Activated T-cell treated with anti-CD3 and anti-CD28 coated beads for 1 hour (primary cell): ENCODE measurements at places on chromosomes 2 and 18.

- no peak for DNase-seq
Observed at GRCh38 chr18:48824231-48824970, 126.4 kb downstream of the SMAD7 start.

GRCh38 chr18:13289481-13290205 is 71.1 kb downstream of the LDLRAD4 start:
- no peak for DNase-seq

DNA sequence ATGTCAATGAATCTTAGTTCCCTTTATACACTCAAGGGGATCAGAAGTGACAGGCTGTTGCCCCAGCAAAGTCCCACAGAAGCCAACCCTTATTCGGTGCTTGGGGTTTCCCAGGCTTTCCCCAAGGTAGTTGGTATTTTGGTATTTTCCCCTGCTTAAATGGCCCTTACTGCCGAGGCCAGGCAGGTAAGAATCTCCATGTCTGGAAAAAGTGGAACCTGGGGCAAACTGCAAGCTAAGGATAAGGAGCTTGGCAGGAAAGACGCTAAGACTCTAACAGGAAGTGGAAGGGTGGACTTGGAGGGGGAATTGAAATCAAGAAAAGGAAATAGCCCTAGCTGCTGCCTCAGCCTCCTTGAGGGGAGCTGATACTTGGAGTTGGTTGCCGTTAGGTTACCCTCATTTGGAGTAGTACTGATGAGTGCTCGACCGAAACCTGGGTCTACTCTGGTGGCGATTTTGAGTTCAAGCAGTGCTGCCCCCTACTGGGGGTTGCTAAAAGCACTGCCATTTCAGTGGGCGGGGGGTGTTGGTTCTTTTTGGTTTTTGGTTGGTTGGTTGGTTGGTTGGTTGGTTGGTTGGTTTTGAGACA is 3.3 kb upstream of the GPBAR1 start:
- DNase-seq, result peak; percentile 53

DNA sequence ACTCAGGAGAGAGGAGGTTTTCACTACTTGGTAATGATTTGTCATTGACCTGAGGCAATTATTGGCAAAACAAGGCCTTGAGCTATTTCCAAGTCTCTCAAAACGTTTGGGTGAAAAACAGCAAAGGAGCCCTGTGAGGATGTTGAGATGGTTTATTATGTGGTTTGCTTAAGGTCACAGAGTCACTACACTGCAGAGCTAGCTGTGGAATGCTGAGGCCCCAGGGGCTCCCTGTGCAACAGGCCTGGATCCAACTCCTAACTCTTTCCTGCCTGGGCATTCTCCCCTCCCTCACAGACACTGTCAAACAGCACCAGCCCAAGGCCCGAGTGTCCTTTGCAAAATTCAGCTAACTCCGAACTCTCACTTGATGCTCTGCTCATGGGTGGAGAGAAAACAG is 754.6 kb upstream of the SOX11 start:
- no peak for DNase-seq

GRCh38 chr2:73085691-73086090 is 14.2 kb upstream of the SFXN5 start:
- DNase-seq, result peak; percentile 77

DNA sequence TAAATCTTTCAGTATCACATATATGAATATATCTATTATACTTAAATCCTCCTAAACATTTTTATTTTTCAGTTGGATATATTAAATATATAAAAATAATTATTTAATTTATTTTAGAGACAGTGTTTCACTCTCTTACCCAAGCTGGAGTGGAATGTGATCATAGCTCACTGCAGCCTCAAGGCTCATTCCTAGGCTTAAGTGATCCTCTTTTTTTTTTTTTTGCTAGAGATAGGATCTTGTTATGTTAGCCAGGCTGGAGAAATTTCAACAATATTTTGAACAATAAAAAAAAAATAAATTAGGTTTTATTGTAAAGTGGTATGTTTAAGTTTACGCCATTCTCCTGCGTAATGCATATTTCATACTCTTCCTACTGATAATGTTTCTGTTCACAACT is 4.2 kb downstream of the SPAST start:
- DNase-seq, result no peak

- no peak for DNase-seq
Observed at GRCh38 chr2:11385847-11386246, 41.4 kb upstream of the ROCK2 start.

DNA sequence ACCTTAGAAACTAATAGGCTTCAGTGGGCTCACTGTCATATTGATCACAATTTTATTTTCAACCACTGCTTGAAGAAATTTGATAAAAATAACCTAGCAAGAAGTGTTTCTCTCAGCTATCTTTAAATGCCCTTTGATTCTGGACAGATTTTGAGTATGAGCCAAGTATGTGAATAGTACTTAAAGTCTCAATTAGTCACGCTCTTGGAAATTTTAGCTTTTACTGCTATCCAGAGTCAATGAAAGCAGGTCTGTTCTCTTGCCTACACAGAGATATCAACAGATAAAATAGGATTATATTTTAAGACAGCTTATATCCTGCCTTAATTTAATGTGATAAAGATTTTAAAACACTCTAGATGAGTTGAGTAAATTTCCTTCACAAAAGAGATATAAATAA is 337.3 kb downstream of the CBLN2 start:
- DNase-seq, result no peak

DNA sequence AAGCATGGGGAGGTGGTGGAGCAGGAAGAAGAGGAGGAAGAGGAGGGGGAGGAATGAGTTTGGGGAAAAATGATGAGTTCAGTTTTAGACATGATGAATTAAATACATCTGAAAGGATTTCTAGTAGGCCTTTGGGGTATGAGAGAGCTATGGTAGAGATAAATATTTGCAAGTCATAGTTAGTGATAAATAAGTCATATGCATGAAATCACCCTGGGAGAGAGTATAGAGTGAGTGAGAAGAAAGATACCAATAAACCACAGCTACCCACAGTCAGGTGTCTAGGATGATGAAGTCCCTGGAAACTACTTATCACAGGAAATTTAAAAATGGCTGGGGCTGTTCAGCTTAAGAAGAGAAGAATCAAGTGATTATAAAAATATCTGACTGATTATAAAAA is 240.5 kb downstream of the RDH14 start:
- DNase-seq, result no peak

DNA sequence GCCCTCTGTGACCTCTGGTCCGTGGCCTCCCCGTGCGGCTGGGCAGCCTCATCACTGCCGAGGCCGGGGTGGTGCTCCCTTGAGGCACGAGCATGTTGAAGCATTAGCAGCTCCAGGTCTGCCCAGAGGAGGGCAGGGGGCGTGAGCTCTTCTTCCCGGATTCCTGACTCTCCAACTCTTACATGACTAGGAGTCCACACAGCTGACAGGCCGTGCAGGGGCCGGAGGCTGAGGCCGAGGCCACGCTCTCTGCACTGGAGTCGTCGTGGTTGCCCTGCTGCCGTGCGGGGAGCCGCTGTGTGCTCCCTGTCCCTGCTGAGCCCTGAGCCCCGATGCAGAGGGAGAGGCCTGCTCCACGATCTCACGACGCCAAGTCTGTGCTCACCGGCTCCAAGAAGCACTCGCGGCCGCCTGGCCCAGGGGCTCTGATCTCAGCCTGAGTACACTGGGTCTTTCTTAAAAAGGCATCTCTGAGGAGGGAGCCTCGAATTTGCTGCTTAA is 19.4 kb upstream of the KCNG2 start:
- DNase-seq, result no peak

DNA sequence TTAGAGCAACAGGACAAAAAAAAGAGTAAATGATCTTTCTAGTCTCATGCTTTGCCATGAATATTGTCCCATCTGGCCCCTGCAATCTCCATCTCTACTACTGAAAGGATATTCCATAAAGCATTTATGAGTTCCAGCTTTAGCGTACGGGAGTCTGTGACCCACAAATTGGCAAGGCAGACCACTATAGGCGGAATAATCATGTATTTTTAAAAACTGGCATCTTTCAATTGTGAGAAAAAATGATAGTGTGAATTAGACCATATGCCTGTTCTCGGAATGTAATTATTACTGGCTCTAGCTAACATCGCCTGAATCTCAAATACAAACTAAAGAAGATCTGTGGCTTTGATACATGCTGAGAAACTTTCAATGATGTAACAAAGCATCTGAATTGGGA is 738.1 kb upstream of the NXPH2 start:
- no peak for DNase-seq

DNA sequence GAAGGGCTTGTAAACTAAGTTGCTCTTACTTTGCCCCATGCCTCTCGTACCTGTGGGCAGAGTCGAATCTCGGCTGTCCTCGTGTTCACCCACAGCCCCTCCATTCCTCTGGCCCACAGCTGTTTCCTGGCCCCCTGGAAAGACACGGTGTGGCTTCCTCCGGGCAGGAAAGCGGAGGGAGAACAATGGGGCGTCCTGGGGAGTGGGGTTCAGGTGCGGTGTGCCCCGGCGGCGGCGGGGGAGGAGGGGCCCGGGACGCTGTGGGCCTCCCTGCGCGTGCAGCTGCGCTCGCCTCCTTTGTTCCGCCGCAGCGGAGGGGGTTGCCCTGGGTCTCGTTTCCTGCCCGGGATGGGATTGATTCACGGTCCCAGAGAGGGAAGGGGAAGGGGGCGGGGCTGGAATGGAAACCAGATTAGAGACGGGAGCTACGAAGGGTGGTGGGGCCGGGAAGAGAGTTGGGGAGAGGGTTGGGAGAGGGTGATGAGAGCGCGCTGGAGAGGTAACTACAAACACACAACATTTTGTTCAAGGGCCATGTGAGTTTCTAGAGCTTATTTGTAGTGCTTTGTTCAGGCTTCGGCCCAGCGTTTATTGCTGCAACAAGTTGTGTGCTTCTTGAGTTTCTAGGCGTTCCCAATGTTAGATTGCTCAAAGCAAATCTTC is 796 bp downstream of the MYO1B start:
- DNase-seq, result no peak

GRCh38 chr2:113253453-113253852 is 25.3 kb downstream of the PAX8 start:
- no peak for DNase-seq

DNA sequence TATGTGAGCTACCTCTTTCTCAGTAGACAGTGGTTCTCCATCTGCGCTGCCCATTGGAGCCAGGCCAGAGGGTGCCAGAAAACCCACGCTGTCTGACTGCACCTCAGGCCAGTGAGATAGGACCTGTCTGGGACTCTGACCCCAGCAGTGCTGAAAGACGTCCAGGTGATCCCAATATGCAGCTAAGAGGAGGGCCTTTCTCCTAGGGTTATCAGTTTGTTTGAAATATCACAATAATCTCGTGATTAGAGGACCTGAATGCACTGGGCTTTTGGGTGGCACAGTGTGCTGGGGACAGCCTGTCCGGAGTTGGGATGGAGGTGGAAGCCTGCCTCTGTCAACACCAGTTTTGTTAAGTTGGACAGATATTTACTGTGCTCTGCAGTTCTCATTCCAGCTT is 216.3 kb downstream of the LDLRAD4 start:
- DNase-seq, result no peak

DNA sequence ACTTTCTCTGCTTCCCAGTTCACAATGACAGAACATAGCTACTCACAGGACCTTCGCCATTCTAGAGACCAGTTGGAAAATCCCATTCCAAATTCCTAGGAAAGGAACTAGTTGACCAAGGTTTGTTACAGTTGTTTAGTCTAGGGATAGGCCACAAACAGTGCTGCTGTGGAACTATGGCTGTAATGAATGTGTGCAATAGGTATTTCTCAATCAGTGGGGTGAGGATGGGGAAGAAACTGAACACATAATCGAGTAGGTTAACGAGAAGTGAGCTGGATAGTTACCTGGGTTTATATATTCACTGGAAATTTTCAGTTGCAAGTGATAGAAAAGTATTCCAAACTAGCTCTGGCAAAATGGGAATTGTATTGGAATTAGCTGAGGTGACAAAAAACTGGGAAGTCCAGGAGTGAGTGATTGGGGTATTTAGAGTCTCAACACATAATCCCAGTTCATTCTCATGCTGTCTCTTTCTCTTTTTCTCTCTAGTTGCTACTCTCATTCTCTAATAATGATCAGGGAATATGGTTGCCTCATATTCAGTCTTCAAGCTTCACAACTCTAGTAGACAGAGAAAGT is 18.2 kb upstream of the HMSD start:
- DNase-seq, result no peak

- no peak for DNase-seq
Observed at GRCh38 chr2:233489666-233490065, 76.9 kb downstream of the USP40 start.

GRCh38 chr2:15884790-15885189 is 55.6 kb upstream of the MYCN start:
- no peak for DNase-seq

DNA sequence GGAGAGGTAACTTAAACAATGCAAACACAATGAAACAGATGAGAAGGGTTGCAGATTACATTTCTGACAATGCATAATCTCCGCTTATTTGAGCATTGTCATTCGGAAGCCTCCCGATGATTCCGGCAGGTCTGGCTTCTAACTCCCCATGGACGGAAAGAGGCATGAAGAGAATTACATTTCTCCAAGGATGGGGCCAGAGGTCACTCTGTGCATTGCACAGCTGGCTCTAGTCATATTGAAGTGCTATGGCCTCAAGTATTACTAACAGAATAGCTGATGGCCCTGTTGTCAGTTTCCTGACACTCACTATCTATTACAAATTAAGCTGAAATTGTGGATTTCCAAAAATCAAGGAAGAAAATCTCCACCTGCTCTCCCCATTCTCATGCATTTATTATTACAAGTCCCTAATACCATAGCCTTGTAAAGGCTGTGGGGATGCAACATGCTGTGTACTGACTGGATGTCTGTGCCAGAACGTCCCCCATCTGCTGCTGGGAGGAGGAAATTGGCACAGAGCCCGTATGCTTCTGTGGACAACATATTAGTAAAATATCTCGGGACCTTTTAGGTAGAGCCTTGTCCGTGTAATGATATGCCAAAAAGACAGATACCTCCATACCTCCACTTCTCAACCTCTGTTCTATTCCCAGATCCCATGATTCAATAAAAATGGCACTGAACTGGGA is 168.1 kb downstream of the SETBP1 start:
- no peak for DNase-seq

DNA sequence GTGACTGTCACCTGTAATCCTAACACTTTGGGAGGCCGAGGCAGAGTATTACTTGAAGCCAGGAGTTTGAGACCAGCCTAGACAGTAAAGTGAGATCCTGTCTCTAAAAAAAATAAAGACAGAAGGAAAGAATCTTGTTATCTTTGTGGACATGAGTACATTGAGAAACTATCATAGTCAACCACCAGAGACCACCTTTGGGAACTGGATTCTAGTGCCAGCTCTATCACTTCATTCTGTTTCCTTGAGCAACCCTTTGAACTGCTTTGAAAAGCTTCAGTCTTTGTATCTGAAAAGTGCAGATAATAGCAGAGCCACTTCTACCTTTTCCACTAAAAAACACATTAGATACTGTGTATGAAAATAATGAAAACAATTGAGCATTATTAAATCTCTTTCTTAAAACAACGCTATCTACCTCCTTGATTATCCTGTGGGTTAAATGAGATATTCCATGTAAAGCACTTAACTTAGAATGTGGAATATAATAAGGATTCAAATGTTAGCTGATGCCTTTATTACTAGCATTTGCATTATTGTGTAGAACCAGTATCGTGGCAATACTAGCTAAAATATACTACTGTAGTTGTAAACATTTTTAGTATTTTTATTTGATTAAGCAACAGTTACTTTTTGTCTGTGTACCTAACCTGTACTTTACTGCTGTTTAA is 8.8 kb downstream of the GORASP2 start:
- DNase-seq, result no peak
